ENCODE measurements at places on chromosomes 16 and 17.
A peak's percentile ranks its signal among the peaks of the same experiment; 100 is the strongest.

DNA sequence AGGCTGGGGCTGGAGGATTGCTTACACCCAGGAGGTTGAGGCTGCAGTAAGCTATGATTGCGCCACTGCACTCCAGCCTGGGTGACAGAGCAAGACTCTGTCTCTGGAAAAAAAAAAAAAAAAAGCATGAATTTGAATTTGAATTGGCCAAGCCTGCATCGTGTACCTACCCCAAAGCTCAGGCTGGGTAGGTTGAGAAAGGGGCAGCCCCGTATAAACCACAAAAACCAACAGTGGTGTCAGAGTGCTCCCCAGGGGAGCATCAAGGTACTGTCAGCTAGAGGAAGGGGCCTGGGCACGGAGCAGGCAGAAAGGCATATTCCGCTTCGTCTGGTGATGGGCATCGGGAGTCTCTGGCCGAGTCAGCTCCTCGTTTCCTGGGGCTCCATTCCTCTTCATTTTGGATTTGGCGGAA is 40.9 kb downstream of the RAP1GAP2 start:
- no peaks in the 10 kb centered on the region for H3K4me1 ChIP-seq
- no peak for DNase-seq
- 0 out of 2 replicates have a peak, but pooled peaks cover 7% of the 10 kb centered on the region for H3K27me3 ChIP-seq

DNA sequence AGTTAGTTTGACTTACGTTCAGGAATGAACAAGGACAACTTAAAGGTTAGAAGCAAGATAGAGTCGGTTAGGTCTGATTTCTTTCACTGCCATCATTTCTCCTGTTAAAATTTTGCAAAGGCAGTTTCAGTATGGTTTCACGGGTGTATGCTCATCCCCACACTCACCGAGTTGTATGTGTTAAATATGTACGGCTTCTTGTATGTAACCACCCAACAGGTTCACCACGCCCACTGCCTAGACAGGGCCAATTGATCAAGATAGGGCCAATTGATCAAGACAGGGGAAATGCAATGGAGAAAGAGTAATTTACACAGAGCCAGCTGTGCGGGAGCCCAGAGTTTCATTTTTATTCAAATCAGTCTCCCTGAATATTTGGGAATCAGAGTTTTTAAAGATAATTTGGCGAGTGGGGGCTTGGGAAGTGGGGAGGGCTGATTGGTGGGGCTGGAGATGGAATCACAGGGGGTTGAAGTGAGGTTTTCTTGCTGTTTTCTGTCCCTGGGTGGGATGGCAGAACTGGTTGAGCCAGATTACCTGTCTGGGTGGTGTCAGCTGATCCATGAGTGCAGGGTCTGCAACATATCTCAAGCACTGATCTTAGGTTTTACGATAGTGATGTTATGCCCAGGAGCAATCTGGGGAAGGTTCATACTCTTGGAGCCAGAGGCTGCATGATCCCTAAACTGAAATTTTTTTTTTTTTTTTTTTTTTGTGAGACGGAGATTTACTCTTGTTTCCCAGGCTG is 62.4 kb upstream of the PLCG2 start:
- DNase-seq = no peak
- no peak overlapping the region for H3K27ac ChIP-seq
- H3K4me3 ChIP-seq = no peak overlapping the region
- no peaks in the 10 kb centered on the region for H3K36me3 ChIP-seq
- peaks cover 22% of the 10 kb centered on the region for H3K4me1 ChIP-seq

- no peak overlapping the region for H3K4me3 ChIP-seq
- no peak overlapping the region for H3K27ac ChIP-seq
- H3K36me3 ChIP-seq = no peaks in the 10 kb centered on the region
Observed at GRCh38 chr16:62926121-62926801, 890.0 kb upstream of the CDH8 start.

DNA sequence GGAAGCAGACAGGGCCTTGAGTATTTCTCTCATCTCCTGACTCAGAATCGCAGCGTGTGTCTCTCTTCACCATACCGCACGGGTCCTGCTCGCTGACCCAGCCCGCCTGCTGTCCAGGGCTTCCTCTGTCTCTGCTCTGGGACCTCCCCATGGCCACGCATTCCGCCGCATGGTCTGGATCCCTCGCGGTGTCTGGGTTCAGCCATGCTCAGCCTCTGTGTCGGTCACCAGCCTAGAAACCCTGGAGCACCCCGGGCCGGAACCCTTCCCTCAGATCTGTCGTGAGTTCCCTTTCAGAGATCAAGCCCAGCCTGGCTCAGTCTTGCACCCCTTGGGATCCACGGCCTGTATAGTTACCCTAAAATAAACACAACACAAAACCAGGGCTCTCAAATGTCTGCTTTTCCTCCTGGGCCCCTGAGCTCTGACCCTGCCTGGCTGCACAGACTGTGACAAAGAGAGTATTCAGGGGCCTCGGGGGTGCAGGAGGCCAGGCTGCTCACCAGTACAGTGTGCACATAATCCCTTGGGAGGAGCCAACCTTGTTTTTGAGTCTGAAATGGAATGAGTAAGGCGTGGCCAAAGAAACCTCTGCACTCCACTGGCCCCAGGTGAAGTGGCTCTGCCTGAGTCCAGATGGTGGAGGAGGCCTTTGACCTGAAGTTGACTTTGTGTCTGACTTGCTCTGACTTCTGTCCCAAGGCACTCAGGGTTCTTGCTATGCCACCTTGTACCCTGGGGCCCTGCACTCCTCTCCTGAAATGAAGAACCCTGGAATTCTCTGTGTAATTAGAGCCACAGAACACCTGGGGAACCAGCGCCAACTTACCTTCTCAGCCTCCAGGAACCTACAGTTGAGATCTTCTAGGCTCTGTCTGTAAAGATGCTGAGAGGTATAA is 5.8 kb upstream of the SPIRE2 start:
- H3K27me3 ChIP-seq = no peaks in the 10 kb centered on the region
- no peak overlapping the region for H3K27ac ChIP-seq
- H3K36me3 ChIP-seq = no peaks in the 10 kb centered on the region
- no peak overlapping the region for H3K4me3 ChIP-seq
- peak; percentile 57 for DNase-seq
- peaks cover 35% of the 10 kb centered on the region for H3K4me1 ChIP-seq

- no peak overlapping the region for H3K4me3 ChIP-seq
- H3K27me3 ChIP-seq = no peaks in the 10 kb centered on the region
- peaks cover 31% of the 10 kb centered on the region for H3K4me1 ChIP-seq
- DNase-seq = no peak
- H3K27ac ChIP-seq = no peak overlapping the region
Observed at GRCh38 chr17:59328601-59329000, 2.9 kb upstream of the YPEL2 start.
